ENCODE measurements at places on chromosomes 6 and 20. TPM values are rescaled to one million over a fixed set of nuclear protein-coding genes. Genes with fewer than 3 reads are reported as not detected.

The SLC25A27 gene
- 99.3 TPM for total RNA-seq

The KCNQ5 gene
- total RNA-seq: 5.7 TPM

The MEP1A gene
- total RNA-seq: 0.06 TPM

The RNF39 gene
- not detected for total RNA-seq

DNA sequence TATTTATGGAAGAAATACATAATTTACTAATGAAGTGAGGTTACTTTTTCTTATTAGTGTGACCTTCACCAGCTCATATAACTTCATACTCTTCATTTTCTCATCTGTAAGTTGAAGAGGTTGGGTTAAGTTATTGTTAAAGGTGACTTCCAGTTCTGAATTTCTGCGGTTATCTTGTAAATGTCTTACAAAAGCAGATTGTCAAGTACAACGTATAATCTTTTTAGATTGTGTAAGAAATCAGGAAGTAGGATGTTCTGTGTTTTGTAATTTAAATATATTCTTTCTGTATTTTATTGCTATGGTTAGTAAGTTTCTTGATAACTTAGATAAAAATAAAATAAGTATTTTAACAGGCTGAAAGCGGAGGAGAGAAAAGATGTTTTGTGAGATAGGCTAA is 12.0 kb downstream of the WTAP start:
- no peak overlapping the region for H3K4me3 ChIP-seq
- H3K4me1 ChIP-seq: no peaks in the 10 kb centered on the region
- no peaks in the 10 kb centered on the region for H3K27me3 ChIP-seq
- H3K27ac ChIP-seq: no peak overlapping the region
- DNase-seq: no peak

DNA sequence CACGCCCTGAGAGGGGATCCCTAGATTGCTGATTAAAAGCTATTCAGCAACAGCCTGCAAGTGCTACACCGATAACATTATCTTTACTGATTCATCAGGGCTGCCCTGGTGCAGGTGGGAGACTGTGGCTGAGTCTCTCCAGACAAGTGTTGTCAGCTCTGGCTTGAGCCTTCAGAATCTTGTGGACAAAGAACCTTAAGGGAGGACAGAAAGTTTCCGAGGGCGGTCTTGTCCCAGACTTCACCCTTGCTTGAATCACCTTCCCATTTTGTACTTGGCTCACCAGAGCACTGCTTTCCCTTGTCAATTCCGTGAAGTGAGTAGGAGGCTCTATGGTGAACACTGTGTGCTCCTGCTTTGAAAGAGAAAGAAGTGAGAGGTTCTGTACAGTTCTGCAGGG is 88.6 kb upstream of the PCSK2 start:
- no peaks in the 10 kb centered on the region for H3K36me3 ChIP-seq
- DNase-seq: no peak
- H3K27me3 ChIP-seq: no peaks in the 10 kb centered on the region
- H3K4me1 ChIP-seq: no peaks in the 10 kb centered on the region
- H3K4me3 ChIP-seq: no peak overlapping the region
- no peak overlapping the region for H3K27ac ChIP-seq

DNA sequence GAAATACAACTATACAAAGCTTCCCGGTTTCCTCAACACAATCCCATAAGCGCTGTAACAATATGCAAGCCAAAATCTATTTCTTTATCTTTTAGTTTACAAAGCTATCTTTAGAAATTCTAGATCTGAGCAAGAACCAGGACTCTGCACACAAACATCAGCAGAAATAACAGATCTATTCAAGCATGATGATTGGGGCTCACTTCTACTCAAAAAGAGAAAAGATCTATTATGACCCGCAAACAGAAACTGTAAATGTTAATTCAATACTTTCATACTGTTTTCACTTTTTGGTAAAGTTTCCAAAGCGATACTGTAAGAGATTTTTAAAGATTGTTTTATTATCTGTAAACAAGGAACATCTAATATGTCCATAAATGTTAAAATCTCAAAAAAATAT is 86.6 kb downstream of the SESN1 start:
- DNase-seq: peak; percentile 67
- H3K36me3 ChIP-seq: peaks cover 2% of the 10 kb centered on the region
- H3K27ac ChIP-seq: peak overlapping the region; percentile 50
- H3K27me3 ChIP-seq: no peaks in the 10 kb centered on the region

DNA sequence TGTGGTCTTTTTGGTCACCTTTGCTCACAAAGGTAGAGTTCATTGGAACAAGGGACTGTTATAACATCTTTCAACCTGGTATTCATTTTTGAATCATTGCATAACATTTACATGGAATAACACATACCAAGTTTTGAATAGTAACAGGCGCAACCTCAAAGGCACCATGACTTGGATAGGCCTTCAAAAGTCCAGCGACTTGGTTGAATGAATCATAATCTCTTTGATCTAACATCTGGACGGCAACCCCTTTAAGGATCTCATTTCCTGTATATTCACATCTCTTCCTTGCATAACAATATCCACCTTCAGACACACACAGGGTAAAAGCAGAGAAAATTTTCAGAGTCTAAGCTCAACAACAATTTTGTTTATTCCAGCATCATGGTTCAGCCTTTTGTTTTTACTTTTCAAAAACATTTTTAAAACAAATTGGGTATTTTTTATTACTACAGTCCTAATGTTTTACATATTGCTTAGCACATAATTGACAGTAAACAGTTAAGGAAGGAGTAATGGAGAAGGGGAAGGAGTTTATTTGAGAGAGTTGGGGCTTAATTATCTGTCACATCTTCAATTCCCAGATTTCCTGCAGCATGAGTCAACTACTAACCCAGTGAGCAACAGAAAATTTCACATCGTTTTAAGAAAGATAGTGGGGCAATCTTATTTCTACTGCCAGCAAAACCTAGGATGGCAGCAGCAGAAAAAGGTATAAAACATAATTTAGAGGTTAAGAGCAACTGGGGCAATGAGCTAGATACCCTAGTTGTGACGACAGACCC is 41.8 kb upstream of the F13A1 start:
- H3K27ac ChIP-seq: no peak overlapping the region
- H3K27me3 ChIP-seq: no peaks in the 10 kb centered on the region
- no peaks in the 10 kb centered on the region for H3K36me3 ChIP-seq
- H3K4me1 ChIP-seq: no peaks in the 10 kb centered on the region
- peak; percentile 42 for DNase-seq
- no peak overlapping the region for H3K4me3 ChIP-seq

DNA sequence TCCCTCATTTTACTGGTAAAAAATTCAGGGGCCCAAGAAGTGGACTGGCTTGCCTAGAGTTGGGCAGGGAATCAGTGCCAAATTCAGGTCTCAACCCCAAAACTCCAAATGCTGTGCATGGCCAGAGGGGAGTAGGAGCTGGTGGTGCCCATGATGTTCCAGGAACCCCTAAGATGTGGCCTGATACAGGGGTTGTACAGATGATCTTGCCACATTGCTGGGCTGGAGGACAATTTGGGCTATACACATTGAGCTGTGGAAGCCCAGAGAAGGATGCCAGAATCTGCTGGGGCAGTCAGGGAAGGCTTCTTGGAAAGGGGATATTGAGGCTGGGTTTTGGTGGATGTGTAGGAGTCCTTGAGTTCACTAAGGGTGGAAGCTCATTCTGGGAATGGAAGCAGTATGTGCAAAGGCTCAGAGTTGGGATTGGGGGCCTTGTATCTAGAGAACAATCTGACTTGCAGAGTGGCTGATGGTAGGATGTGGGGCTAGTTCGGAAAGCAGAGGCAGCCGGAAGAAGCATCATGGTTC is 38.0 kb upstream of the APCDD1L start:
- no peak for DNase-seq
- no peak overlapping the region for H3K4me3 ChIP-seq
- no peak overlapping the region for H3K27ac ChIP-seq
- H3K36me3 ChIP-seq: no peaks in the 10 kb centered on the region
- peaks cover 3% of the 10 kb centered on the region for H3K27me3 ChIP-seq
- H3K4me1 ChIP-seq: peaks cover 10% of the 10 kb centered on the region

- H3K27ac ChIP-seq: peak overlapping the region; percentile 84
- DNase-seq: peak; percentile 98
- H3K4me3 ChIP-seq: no peak overlapping the region
- peaks cover 10% of the 10 kb centered on the region for H3K27me3 ChIP-seq
These were observed 16.2 kb downstream of the TNXB start for GRCh38 chr6:32092760-32093497.

- no peak overlapping the region for H3K4me3 ChIP-seq
- no peaks in the 10 kb centered on the region for H3K36me3 ChIP-seq
- H3K27ac ChIP-seq: no peak overlapping the region
- H3K4me1 ChIP-seq: no peaks in the 10 kb centered on the region
These were observed 41.3 kb upstream of the HFE start for GRCh38 chr6:26045928-26046368.

DNA sequence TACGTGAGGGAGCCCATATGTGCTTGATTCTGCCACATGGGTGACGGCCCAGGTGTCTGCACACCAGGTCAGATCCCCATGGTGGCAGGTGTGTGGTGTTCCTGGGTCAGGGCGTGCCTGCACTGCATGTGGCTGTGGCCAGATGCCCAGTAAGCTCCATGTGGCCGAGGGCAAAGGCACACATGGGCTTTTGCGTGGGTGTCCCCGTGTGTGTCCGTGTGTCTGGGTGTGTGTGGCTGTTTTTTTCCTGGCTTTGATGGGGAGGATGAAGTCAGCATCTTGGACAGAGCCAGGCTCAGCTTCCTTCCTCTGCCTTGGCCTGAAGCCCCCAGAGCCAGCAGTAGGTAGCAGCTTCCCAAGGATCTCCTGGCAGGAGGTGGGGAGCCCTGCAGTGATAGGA is 1.5 kb upstream of the TNXB start:
- H3K36me3 ChIP-seq: no peaks in the 10 kb centered on the region
- H3K27me3 ChIP-seq: no peaks in the 10 kb centered on the region
- H3K4me1 ChIP-seq: peaks cover 40% of the 10 kb centered on the region
- no peak overlapping the region for H3K27ac ChIP-seq
- no peak for DNase-seq

GRCh38 chr6:52515219-52515960 is 61.5 kb downstream of the TRAM2 start:
- DNase-seq: no peak
- no peak overlapping the region for H3K27ac ChIP-seq
- no peaks in the 10 kb centered on the region for H3K27me3 ChIP-seq
- no peak overlapping the region for H3K4me3 ChIP-seq

- H3K27ac ChIP-seq: no peak overlapping the region
- H3K4me1 ChIP-seq: no peaks in the 10 kb centered on the region
- H3K27me3 ChIP-seq: no peaks in the 10 kb centered on the region
- peaks cover 56% of the 10 kb centered on the region for H3K36me3 ChIP-seq
These were observed 22.4 kb downstream of the C20orf173 start for GRCh38 chr20:35506872-35507638.

DNA sequence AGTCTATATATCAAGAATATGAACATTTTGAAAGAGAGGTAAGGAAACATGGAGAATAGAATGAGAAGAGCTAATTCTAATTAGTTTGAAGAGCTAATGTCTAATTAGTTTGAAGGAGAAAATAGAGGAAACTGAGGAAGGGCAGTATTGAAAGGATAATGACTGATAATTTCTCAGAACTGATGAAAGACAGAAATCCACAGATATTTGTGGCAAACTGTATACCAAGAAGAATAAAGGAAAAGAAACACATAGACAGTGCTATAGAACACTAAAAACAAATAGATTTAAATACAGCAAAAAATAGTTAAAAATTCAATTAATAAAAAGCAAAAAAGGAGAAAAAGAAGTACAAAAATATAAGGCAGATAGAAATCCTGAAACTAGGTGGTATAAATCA is 354.4 kb downstream of the QKI start:
- H3K4me1 ChIP-seq: peaks cover 5% of the 10 kb centered on the region
- H3K27me3 ChIP-seq: no peaks in the 10 kb centered on the region
- H3K36me3 ChIP-seq: no peaks in the 10 kb centered on the region
- no peak overlapping the region for H3K27ac ChIP-seq

- peaks cover 10% of the 10 kb centered on the region for H3K27me3 ChIP-seq
- H3K27ac ChIP-seq: no peak overlapping the region
- H3K36me3 ChIP-seq: no peaks in the 10 kb centered on the region
- no peak for DNase-seq
These were observed 8.9 kb downstream of the ARHGAP40 start for GRCh38 chr20:38610521-38610920.

- peaks cover 15% of the 10 kb centered on the region for H3K4me1 ChIP-seq
- DNase-seq: peak; percentile 25
- no peak overlapping the region for H3K4me3 ChIP-seq
- H3K27ac ChIP-seq: peak overlapping the region; percentile 67
- H3K36me3 ChIP-seq: peaks cover 7% of the 10 kb centered on the region
These were observed 63.0 kb upstream of the KIF25 start for GRCh38 chr6:167934426-167934864.

- H3K36me3 ChIP-seq: no peaks in the 10 kb centered on the region
- peaks cover 14% of the 10 kb centered on the region for H3K4me1 ChIP-seq
- DNase-seq: peak; percentile 22
These were observed 9.2 kb downstream of the ADAM33 start for GRCh38 chr20:3672547-3673171.

GRCh38 chr6:52176550-52176949 is 9.6 kb upstream of the IL17A start:
- no peak overlapping the region for H3K4me3 ChIP-seq
- DNase-seq: no peak
- no peaks in the 10 kb centered on the region for H3K27me3 ChIP-seq
- no peak overlapping the region for H3K27ac ChIP-seq

- no peak overlapping the region for H3K4me3 ChIP-seq
- H3K36me3 ChIP-seq: no peaks in the 10 kb centered on the region
- no peaks in the 10 kb centered on the region for H3K4me1 ChIP-seq
- H3K27ac ChIP-seq: no peak overlapping the region
These were observed 10.0 kb upstream of the ARMC2 start for GRCh38 chr6:108838101-108838717.

GRCh38 chr20:46740214-46740609 is 30.8 kb downstream of the SLC2A10 start:
- H3K36me3 ChIP-seq: no peaks in the 10 kb centered on the region
- H3K4me1 ChIP-seq: no peaks in the 10 kb centered on the region
- H3K4me3 ChIP-seq: no peak overlapping the region
- H3K27me3 ChIP-seq: no peaks in the 10 kb centered on the region
- no peak for DNase-seq

DNA sequence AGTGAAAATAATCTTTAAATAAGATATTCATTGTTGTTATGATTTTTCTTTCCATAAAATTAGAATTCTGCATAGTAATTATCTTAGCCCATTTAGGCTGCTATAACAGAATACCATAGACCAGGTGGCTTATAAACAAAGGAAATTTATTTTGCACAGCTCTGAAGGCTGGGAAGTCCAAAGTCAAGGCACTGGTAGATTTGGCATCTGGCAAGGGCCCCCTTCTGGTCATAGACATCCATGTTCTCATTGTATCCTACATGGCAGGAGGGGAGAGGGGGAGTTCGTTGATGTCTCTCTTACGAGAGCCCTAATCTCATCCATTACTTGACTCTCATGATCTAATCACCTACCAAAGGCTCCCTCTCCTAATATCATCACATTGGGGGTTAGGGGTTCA is 175.0 kb upstream of the CCN2 start:
- H3K27ac ChIP-seq: no peak overlapping the region
- no peak for DNase-seq
- H3K4me1 ChIP-seq: no peaks in the 10 kb centered on the region
- no peaks in the 10 kb centered on the region for H3K36me3 ChIP-seq

GRCh38 chr6:153096792-153097191 is 34.3 kb downstream of the RGS17 start:
- no peaks in the 10 kb centered on the region for H3K4me1 ChIP-seq
- no peak overlapping the region for H3K27ac ChIP-seq
- no peak for DNase-seq
- H3K36me3 ChIP-seq: no peaks in the 10 kb centered on the region
- no peaks in the 10 kb centered on the region for H3K27me3 ChIP-seq
